ENCODE measurements at places on chromosomes 5 and 9.

DNA sequence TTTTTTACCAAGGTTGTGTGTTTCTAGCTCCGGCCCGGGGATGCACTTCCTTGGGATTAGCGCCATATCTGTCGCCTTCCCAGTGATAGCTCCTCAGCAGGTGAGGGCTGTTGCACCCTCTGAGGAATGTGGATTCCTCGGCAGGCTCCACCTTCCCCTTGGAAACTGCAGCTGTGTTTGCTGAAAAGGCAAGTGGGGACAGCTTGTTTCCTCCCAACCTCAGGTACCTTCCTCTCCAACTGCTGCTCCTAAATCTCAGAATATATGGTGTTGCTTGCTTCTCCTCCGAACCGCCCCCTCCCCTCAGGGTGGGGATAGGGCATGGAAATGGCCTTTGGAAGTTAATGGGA, 1.3 kb downstream of the SLC1A1 start:
- no peak for DNase-seq

GRCh38 chr5:111463311-111463710, 49.0 kb downstream of the STARD4 start:
- DNase-seq: no peak

DNA sequence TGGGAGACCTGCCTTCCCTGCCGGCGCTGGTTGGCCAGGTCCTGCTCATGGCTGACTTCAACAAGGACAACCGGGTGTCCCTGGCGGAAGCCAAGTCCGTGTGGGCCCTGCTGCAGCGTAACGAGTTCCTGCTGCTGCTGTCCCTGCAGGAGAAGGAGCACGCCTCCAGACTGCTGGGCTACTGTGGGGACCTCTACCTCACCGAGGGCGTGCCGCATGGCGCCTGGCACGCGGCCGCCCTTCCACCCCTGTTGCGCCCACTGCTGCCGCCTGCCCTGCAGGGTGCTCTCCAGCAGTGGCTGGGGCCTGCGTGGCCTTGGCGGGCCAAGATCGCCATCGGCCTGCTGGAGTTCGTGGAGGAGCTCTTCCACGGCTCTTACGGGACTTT, 10.6 kb downstream of the DIPK1B start:
- DNase-seq: no peak

- DNase-seq: no peak
Observed at GRCh38 chr9:115335439-115335838, 217.5 kb upstream of the TNC start.

GRCh38 chr5:97929383-97929782, 746.3 kb upstream of the RIOK2 start:
- no peak for DNase-seq

DNA sequence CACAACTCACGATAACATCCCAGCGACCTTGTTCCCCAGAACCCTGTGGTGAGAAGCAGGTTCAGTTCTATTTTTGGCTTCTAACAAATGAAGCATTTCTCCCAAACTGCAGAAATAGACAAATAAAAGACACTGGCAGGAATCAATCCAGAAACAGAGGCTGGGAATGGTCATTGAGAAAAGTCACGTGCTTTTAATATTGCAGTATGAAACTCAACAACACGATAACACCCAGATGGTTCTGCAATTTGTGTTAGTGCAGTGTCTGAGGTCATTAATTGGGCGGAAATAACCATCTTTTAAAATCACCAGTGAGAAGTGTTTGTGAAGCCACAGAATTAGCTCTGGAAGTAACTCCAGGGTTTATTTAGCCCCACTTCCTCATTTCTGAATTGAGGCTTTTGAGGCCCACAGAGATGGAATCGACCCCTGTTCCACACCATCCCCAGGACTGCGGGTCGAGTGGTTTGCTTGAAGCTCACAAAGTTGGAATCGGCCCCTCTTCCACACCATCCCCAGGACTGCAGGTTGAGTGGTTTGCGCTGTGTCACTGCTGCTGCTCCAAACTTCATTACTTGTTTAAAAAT, 164.7 kb upstream of the IRX4 start:
- DNase-seq: no peak
